NT2/D1 (cell line): ENCODE measurements at places on chromosomes 2 and 18.

GRCh38 chr2:85915606-85916303 is 27.0 kb upstream of the ST3GAL5 start:
- DNase-seq = no peak

DNA sequence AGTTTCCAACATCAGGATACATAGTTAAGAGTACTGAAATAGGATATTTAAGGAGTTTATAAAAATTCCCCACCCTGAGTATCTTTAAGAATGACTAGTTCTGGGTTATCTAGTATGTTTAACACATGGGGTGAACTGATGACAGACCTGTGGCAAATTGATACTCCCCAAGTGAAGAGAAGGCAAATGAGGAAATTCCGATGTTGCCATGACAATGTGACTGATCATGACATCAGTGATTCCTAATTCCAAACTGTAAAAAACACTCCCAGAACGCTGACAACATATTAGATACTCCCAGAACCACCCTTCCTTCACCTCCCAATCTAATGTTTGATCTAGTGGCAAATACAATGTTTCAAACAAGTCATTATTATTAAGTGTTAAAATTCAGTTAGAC is 77.6 kb downstream of the RBMS1 start:
- no peak for DNase-seq

DNA sequence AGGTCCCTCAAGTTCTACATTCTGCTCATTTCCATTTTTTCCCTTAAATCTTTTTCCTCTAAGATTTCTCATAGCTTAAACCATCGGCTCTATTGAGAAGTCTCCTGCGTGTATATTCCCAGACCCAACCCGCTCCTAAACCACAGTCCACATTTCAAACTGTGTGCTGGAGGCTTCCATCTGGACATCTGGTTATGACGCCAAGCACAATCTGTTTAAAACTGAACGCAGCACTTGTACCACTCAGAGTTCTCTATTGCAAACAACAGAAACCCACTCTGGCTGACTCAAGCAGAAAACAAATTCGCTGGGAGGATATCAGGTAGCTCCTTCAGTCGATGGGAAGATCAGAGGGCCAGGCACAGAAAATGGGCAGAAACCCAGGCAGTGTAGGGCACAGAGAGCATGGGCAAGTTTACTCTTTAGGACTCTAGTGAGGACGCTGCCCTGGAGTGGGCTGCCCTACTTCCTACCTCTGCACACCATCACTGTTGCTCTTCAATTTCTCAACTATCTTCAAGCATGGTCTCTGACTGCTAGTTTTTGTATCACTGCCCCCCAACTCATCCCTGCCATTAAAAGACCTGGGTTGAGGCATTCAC is 5.6 kb upstream of the EML4 start:
- DNase-seq = no peak

DNA sequence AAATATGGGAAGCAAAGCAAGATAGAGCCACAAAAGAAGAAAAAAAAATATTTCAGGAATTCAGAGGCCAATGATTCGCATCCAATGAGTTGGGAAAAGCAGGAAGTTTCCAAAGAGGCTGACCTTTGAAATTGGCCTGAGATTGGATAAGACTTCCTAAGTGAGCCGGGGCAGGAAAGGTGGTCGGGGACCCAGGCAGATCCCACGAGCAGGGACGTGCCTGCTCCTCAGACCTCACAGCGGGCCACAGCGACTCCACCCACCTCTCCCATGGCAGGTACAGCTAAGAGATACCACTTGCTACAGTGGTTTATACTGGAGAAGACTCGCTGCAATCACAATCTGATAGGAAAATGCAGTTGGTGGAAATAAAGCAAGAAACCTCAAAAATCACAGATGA is 102.8 kb upstream of the SALL3 start:
- no peak for DNase-seq

- no peak for DNase-seq
Measured at GRCh38 chr2:207619764-207620203, 5.4 kb downstream of the METTL21A start.

DNA sequence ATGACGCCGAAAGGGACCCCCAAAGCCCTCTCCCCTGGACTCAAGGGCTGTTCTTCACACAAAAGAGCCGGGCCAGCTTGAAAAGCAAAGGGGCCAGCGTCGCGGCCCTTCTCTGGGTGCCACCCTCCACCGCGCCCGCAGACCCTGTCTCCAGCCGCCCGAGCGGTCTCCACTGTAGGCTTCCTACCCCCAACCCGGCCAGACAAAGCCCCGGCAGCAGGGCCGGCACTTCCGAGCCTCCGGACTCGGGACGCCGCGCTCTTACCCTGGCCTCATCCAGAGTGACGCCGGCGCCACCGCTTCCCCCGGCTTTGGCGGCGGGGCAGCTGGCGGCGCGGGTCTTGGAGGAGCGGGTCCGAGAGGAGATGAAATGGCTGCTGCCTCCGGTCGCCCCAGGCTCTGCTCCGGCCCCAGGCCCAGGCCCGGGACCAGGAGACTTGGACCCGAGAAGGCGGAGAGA is 603 bp downstream of the ATAD2B start:
- DNase-seq = peak; percentile 40

DNA sequence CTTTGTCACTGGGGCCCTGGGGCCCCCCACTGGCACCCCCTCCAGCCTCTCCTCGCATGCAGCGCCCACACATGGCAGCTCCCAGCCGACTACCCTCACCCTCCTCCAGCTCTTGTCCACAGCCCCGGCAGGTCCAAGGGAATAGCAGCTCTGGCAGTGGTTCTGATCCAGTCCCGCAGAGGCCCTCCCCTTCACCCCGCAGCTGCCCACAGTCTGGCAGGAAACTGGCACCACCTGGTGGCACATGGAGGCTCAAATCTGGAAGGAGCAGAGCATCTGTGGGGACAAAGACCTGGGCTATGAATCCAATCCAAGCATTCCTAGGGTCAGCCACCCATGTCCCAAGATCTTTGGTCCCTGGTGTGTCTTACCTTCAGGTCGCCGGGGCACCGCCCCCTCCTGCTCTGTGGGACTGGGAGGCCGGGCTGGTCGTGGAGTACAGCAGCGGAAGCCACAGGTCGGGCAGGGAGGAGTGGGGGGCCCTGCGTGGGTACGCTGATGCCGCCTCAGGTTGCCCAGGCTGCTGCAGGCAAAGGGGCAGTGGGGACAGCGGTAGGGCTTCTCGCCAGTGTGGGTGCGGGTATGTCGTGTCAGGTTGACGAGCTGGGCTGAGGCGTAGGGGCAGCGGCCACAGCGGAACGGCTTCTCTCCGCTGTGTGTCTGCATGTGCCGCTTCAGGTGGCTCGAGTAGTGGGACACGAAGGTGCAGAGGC is 2.3 kb downstream of the ZNF513 start:
- DNase-seq = no peak

GRCh38 chr2:64165706-64166105 is 21.5 kb upstream of the PELI1 start:
- DNase-seq = no peak

- no peak for DNase-seq
Measured at GRCh38 chr2:17661460-17661859, 92.2 kb downstream of the SMC6 start.

DNA sequence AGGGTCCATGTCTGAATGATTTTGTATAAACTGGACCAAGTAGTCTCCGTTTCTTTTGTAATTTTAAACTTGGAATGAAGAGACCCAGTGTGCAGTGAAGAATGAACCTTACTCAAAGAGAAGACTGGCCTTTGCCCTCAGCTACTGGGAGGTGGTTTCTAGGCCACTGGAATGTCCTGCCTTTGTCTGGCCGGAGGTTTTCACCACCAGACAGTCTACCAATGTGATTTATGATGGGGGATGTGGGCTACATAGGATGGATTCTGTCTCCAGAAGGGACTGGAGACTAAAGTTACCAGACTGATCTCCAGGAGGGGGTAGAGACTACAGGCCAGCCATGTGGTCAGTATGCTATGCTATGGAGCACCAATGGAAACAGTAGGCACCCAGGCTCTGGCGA is 42.8 kb upstream of the RAB31 start:
- no peak for DNase-seq

- DNase-seq = no peak
Measured at GRCh38 chr2:68709421-68709911, 25.1 kb upstream of the ARHGAP25 start.

- DNase-seq = no peak
Measured at GRCh38 chr2:223500709-223501108, 101.5 kb downstream of the SCG2 start.

DNA sequence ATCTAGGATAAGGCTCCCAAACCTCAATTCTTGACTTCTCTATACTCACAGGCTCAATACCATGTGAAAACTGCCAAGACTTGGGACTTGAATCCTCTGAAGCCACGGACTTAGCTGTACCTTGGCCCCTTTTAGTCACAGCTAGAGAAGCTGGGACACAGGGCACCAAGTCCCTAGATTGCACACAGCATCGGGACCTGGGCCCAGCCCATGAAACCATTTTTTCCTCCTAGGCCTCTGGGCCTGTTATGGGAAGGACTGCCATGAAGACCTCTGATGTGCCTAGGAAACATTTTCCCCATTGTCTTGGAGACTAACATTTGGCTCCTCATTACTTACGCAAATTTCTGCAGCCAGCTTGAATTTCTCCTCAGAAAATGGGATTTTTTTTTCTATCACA is 1011.8 kb upstream of the DDX18 start:
- DNase-seq = no peak

DNA sequence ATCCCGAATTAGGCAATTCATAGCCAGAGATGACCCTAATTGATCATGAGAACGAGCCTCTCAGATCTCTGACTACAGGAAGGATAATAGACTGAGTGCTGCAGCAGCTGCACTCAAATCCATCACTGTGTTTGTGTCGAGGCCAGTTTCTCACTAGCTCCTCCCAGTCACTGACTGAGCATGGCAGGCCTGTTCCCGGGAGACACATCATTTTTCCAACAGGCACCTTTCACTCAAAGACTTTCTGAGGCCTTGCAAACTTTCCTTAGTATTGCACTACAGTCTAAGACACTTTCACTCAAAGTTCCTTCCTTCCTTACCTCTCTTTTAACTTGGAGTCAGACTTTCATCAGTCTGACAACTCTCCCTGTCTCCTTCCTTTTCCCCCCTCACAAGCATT is 13.7 kb downstream of the SOS1 start:
- no peak for DNase-seq

DNA sequence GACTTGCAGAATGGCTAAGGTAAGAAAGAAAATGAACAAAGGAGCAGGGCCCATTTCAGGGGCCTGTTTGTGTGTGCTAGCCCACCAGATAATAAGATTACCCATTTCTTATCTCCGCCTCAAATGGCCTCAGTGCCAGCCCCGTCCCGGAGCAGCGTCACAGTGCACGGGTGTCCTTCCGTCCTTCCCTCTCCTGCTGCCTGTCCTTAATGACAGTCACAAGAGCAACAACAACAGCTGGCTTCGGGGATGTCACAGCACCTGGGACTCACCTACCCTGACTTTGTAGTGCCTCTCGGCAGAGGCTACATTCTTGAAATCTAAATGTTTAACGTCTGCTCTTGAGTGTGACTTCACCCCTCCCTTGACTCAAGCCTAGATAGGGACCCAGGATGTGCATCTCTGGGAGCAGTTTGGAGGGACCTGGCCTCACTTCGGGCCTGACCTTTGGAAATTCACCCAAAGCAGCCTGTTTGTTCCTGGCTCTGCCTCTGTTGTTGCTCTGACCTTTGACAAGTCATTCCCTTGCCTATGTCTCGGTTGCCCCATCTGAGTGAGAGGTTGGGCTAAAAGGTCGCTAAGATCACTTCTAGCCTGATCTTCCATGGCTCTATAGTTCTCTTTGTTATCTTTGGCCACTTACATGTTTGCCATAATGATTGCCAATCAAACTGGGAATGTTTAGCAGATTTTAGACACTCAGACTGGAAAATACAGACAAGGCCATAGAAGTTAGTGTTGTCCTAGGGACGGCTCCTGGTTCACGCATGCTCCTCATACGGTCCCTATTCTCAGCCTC is 122.5 kb downstream of the KLHL29 start:
- DNase-seq = no peak

DNA sequence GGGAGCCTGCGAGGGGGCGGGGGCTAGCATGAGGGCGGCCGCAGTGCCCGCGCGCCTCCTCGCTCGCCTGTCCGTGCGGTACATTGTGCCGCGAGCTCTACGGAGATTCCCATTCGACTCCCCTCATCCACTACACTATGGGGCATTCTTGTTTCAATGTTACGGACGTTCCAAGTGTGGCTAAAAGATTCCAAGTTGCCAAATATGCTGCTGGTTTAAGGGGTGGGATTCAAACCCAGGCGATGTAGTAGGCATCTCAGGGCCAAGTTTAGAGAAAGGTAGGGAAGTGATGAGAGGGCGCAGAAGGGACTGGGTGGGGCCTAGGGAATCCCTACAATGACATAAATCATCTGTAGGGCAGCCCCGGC is 10.0 kb upstream of the CRYBA2 start:
- no peak for DNase-seq

- no peak for DNase-seq
Measured at GRCh38 chr2:126623000-126623399, 33.0 kb upstream of the GYPC start.

DNA sequence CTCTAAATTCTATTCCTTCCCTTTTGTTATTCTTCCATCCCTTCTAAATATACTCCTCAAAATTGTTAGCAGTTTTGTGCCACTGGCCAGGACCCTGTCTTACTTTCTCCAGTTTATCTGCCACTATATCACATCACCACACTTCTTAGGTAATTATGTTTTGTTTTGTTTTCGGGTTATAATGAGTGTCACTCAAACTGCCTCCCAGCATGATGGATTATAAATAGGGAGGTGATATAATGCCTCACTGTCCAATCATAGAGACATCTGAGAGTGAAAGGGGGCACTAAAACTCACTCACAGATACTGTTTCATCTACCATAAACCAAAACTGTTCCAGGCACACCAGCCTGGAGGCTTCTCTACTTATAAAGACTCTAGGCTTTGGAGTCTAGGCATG is 3.5 kb downstream of the RSAD2 start:
- no peak for DNase-seq

DNA sequence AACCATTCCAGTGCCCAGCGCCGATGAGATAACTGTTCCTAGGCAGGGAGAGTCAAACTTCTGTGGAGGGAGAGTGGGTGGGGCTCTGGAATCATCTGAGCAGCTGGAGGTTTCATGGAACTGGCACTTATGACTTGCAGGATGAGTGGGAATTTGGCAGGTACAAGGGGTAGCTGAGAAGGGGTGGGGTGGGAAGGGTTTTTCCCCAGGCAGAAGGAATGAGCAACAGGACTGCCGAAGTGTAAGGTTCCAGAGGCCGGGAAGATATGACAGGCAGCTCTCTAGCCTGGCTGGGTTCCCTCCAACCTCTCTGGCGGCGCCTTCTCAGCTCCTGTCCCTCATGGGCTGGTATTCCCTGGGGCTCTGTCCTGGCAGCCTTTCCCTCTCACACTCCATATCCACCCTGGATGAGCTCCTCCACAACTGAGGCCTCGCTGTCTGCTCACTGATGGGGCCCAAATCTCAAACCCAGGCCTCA is 2.5 kb upstream of the TET3 start:
- no peak for DNase-seq

GRCh38 chr2:51158251-51158650 is 126.3 kb upstream of the NRXN1 start:
- DNase-seq = no peak

- no peak for DNase-seq
Measured at GRCh38 chr2:173087214-173087581, 11.6 kb downstream of the MAP3K20 start.

GRCh38 chr18:13627639-13628038 is 98.7 kb downstream of the FAM210A start:
- DNase-seq = no peak
